ENCODE measurements at places on chromosomes 6 and 20. TPM values are rescaled to one million over a fixed set of nuclear protein-coding genes. Genes with fewer than 3 reads are reported as not detected.

ALDH8A1 gene
- 28.7 TPM for polyA plus RNA-seq

NOL7 gene
- 78.3 TPM for polyA plus RNA-seq

TFAP2D gene
- polyA plus RNA-seq, result not detected

RIPPLY2 gene
- polyA plus RNA-seq, result not detected

DNA sequence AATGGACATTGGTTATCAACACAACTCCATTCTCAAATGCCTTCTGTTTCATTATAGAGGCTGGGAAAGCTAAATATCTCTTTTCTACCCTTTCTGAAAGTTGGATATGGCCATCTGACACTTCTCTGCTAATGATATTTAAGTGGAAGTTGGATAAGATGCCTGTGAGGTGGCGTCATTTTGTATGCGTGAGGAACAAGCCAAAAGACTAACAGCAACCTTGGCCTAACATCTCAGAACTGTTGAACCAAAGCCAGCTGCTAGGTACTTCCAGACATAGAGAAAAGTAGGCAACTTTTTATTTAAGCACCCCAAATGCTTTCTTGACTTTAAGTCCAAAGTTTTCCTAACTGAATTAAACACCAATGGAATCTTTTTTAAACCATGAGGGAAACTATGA, 708.4 kb downstream of the CD109 start:
- DNase-seq, result no peak

- DNase-seq, result no peak
Observed at GRCh38 chr6:88599571-88599970, 363.8 kb downstream of the RNGTT start.

DNA sequence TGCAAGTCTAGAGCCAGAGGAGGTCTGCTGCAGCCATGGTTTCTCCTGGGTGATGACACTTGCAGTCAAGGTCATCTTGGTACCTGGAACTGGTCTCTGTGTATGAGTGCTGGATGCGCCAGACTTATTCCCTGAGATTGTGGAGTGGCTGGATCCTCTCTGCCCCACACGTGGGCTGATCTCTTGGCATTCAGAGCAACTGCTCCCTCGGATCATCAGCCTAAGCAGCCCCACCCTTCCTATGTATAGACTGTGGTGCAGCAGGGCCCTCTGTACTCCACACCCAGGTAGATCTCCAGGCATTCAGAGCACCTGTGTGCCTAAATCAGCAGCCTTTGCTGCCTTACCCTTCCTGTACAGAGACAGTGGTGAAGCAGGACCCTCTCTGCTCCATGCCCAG, 12.1 kb upstream of the CST4 start:
- no peak for DNase-seq

GRCh38 chr6:130912434-130912833, 85.2 kb downstream of the SMLR1 start:
- DNase-seq, result no peak

DNA sequence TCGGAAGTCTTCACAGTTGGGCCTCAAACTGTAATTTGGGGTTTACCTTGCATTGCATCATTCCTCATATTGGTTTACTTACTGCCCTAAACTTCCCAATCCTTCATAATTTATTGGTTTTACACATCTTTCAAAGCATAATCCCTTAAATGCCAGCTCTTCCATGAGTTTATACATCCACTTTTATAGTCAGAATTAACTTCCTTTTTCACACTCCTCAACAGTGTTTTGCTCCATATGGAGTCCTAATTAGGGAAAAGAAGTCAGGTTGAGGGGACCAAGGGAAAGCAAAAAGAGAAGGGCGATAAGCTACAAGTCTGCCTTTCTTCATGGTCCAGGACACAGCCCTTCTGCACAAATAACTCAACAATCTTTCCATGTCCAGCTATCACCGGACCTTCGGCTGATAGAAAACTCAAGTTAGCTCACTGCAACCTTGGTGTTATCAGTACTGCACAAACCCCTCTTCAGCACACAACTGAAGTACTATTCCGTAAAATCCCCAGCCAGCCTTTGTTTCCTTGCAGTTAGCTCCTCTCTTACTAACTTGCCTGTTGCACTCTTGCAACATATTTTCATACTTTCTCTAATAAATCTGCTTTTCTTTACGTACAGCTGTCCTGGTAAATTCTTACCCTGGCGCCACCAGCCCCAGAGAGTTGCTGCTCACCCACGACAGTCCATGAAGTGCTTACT, 2.0 kb downstream of the EEF1E1 start:
- DNase-seq, result no peak

- DNase-seq, result no peak
Observed at GRCh38 chr6:168000198-168001028, 2.9 kb downstream of the KIF25 start.

DNA sequence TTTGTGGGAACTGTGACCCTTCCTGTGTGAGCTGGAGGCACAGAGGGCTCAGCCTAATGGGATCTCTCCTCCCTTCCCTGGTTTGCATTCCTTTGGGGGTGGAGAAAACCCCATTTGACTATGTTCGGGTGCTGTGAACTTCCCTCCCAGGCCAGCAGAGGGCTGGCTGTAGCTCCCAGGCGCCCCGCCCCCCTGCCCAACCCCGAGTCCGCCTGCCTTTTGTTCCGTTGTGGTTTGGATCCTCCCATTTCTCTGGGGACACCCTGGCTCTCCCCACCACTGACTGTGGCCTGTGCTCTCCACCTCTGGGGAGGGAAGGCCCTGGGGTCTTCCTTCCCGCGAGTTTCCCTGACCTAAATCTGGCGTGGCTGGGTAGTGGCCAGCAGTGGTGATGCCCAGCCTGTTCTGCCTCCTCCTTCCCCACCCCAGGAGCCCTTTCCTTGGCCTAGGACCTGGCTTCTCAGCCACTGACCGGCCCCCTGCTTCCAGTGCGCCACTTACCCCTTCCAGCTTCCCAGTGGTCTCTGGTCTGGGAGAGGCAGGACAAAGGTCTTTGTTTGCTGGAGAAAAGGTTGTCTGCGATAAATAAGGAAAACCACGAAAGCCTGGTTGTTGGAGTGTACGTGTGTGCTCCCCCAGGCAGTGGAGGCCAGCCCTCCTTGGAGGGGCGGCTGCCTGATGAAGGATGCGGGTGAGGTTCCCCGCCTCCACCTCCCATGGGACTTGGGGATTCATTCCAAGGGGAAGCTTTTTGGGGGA, 4.9 kb downstream of the VEGFA start:
- peak; percentile 49 for DNase-seq

DNA sequence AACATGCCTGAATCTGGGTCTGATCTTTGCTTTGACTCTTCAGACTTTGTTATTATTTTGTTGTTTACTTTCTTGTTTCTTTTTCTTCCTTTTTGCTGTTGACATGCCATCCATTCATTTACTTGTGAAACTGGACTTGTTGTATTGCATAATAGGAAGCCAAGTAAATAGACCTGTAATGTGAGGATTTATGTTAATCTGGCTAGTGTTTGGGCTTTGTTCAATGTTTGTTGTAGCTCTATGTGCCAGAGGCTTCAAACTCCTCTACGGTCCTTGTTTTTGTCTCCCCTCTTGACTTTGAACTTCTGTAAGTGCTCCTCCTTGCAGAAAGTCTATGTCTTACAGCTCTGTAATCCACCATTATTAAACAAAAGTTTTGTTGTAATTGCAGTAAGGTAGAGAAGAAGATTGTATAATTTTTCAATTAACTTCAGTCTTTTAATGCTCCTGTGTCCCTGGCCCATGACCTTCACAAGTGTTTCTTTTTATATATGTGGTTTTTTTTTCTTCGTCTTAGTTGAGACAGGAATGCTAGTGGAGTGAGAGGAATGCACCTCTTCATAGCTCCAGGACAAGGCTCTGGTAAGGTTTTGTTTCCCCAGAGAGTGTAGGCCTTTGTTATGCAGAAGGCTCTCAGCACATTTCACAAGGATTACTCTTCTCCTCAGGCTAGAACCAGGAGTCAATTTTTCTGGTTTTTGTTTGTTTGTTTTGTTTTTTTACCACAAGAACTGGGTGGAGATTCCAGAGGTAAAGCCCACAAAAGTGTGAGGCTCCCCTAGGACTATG, 1061.8 kb upstream of the CITED2 start:
- no peak for DNase-seq

DNA sequence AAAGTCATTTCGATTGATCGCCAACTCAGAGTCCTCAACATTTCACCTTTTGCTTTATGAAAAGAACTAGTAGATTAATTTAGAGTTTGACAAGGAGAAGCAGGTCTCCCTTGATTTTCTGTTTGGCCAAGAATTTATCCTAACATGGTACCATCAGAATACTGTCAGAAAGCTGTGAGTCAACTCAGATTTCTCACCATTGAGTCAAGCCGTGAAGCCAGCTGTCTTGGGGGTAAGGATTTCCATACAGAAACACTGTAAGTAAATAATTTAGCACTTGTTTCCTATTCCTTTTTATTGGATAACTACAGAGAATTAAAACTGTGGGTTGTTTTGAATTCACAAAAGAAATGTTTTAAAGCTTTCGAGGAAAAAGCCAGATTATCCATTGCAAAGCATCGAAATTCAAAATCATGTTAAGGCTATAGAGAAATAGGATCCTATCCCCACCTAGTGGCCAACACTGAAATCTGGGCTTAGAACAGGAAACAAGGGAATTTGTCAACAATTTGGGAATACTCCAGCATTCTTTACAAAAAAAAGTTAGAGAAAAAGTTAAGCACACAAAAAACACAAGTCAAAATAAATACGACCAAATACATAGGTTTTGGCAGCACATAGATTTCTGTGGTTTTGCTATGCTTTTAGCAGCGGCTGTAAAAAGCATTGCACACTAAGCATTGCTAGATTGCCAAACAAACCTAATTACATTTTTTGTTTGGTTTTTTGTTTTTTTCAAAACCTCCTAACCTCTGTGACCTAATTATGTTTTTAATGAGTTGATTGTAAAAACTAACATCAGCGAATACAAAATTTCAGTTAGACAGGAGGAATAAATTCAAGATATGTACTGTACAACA, 44.2 kb downstream of the COL11A2 start:
- peak; percentile 31 for DNase-seq

- no peak for DNase-seq
Observed at GRCh38 chr20:44166008-44166407, 21.0 kb downstream of the JPH2 start.

- no peak for DNase-seq
Observed at GRCh38 chr20:25238319-25239037, 9.4 kb upstream of the PYGB start.
